ENCODE measurements at places on chromosomes 7 and 10.

DNA sequence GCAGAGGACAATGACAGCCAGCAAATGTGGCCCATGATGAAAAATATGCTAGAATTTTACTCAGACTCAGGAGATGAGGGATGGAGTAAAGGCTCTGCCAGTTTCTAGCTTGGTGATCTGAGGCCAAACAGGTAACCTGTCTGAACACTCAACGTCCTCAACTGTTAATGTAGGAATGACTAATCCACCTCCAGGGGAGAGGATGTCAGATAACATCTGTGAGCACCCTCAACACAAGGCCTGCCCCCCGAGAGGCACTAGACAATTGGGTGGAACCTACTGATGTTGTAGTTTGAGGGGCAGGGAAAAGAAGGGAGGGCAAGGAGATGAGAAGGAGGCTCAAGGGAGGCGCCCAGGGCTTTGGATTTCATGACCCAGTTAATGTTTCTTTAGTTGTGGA, 445.1 kb downstream of the PLXNA4 start:
- DNase-seq: no peak

GRCh38 chr10:19713159-19713558, 103.1 kb upstream of the PLXDC2 start:
- no peak for DNase-seq

DNA sequence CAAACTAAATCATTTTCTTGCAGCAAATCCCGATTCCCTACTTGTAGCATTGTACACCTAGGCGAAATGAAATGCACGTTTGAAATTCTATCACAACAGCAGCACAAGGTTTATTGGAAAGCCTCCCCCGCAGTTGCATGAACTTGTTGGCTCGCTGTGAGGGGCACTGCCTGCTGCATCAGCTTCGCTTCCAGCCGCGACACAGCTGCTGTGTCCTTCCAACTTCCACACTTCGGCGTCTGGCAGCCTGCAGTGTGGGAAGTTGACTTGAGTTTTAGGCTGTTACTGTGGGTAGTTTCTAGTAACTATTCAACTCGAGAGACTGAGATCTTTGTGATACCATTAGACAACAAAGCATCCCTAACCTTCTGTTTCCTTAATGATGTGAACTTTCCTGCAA, 315.8 kb upstream of the TPK1 start:
- no peak for DNase-seq

GRCh38 chr7:117955046-117955445, 81.8 kb upstream of the CTTNBP2 start:
- no peak for DNase-seq

DNA sequence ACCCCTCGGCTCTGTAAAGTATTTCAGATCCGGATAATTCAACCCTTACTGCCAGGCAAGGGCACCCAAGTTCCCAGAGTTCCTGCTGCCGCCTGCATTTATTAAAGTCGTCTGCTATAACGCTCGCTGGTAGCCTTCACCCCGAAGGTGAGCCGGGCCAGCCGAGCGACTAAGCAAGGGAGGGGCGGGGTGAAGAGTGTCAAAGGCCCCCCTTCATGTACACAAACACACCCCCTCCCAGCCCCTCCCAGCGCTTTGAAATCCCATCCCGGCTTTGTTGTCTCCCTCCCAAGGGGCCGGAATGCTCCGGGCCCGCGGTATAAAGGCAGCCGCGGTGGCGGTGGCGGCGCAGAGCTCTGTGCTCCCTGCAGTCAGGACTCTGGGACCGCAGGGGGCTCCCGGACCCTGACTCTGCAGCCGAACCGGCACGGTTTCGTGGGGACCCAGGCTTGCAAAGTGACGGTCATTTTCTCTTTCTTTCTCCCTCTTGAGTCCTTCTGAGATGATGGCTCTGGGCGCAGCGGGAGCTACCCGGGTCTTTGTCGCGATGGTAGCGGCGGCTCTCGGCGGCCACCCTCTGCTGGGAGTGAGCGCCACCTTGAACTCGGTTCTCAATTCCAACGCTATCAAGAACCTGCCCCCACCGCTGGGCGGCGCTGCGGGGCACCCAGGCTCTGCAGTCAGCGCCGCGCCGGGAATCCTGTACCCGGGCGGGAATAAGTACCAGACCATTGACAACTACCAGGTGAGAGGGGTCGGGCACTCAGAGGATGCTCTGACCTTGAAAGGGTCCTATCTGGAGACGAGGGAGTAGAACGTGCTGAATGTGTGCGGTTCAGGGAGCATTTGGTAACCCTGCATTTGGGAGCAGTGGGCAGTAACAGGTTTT, at the start of gene DKK1:
Gene DKK1, plus strand, starts transcription at position 349 of the 889 bp plus-strand sequence. Its CDS starts 154 bp downstream, at position 503.
- DNase-seq: peak; percentile 19
